PC-3 (cell line): ENCODE measurements at places on chromosomes 16 and 17. TPM values are rescaled to one million over a fixed set of nuclear protein-coding genes. Genes with fewer than 3 reads are reported as not detected.

Gene CDH8
- total RNA-seq, result 1.3 and 5.7 TPM in 2 replicates

DNA sequence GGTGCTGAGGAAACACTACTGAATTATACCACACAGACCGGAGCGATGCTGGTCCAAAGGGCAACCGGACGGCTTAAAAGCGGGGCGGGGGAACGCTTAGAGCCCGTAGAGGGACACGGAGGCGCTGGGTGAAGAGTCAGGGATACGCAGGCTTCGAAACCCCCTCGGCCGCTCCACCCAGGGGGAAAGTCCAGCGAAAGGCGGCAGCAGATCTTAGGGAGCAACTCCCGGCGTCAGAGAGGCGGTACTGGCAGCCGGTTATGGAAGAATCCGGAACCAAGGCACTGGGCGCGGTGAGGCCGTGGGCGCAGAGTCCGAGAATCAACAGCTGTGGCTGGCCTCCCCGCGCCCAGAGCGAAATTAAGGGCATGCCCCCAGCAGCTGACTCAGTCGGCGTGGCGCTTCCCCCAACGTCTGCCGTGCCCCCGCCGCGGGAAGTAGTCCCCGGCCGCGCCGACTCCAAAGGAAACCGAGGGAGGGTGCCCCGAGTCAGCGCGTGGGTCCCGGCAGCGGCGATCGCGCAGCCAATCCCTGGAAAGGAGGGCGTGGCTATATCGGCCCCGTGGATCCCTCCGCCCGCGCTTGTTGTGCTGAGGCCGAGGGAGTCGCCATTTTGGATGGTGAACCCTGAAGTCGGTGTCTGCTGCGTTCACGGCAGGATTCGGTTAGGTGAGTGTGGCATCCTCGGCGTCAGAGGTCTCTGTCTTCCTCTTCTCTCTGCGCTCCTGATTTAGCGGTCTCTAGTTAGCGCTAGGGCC is at the start of gene IST1:
IST1 (plus strand) TSS at position 611 of the 758 bp plus-strand sequence. CDS start 20,110 bp downstream, outside the sequence.
- H3K36me3 ChIP-seq, result no peaks in the 10 kb centered on the region
- peaks cover 13% of the 10 kb centered on the region; the same call in 1 of the 2 replicates for H3K4me1 ChIP-seq
- H3K27ac ChIP-seq, result peak within 1 kb of the TSS; percentile 82
- H3K4me3 ChIP-seq, result peak within 1 kb of the TSS; percentile 100

DNA sequence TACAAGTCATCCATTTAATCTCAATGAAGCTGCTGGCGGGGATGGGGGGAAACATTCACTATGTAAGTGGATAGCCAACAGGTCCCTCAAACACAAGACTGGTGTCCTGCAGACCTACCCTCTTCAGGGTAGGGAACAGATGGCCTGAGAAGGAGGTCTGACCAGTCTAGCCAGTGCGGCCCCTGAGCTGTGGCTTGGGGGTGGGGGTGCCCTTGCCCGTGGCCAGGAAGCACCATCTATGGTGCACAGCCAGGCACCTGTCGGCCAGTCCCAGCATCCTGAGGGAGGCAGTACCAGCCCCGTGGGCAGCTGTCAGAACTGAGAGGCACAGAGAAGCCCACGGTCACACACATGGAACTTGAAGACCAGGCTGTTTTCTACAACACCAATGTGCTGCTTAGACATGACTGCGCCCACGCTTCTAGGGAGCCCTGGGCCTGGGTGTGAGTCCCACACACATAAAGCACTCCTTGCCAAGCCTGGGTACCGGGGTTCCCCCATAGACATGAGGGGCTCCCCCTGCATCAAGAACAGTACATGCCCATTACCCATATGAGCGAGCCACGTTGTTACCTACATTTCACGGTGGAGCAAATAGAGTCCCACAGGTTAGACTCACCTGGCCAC is 40.9 kb downstream of the RMI2 start:
- H3K36me3 ChIP-seq, result no peaks in the 10 kb centered on the region
- no peak for DNase-seq
- no peaks in the 10 kb centered on the region for H3K27me3 ChIP-seq
- no peak overlapping the region for H3K4me3 ChIP-seq
- H3K4me1 ChIP-seq, result no peaks in the 10 kb centered on the region
- no peak overlapping the region for H3K27ac ChIP-seq

Gene CCL5
- total RNA-seq, result not detected in 2 replicates

DNA sequence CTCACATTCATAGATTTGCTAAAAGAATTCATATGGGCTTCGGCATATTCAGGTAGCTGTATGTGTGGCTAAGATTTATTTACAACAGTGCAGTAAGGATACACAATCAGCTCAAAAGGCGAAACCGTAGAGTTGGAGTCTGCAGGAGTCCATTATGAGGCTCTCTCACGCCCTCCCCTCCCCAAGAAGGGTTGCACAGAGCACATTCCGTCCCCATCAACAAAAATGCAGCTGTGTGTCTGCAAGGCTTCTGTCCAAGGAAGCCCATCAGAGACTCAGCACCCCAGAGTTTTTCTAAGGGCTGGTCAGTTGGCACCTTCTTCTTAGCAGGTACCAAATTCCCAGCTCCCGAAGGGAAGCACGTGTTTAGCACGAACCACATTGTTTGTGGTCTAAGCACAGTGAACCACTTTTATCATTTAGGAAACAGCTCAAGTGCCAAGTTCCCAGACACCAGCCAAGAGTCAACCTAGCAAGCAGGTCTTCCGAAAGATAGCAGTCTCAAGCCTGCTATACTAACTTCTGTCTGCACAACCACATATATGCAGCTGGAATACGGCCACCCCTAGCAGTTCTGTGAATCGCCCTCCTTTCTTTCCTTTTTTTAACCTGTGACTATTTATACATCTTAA is 28.5 kb upstream of the MEAK7 start:
- DNase-seq, result no peak
- H3K36me3 ChIP-seq, result no peaks in the 10 kb centered on the region
- no peak overlapping the region for H3K27ac ChIP-seq
- H3K4me1 ChIP-seq, result no peaks in the 10 kb centered on the region
- H3K27me3 ChIP-seq, result no peaks in the 10 kb centered on the region

Gene C16orf89
- total RNA-seq, result not detected in 2 replicates

GRCh38 chr16:81277541-81278080 is 37.2 kb upstream of the GAN start:
- H3K27ac ChIP-seq, result peak overlapping the region; percentile 51
- H3K27me3 ChIP-seq, result no peaks in the 10 kb centered on the region
- peaks cover 18% of the 10 kb centered on the region for H3K4me1 ChIP-seq
- no peak overlapping the region for H3K4me3 ChIP-seq

Gene OR2C1
- not detected in 2 replicates for total RNA-seq

DNA sequence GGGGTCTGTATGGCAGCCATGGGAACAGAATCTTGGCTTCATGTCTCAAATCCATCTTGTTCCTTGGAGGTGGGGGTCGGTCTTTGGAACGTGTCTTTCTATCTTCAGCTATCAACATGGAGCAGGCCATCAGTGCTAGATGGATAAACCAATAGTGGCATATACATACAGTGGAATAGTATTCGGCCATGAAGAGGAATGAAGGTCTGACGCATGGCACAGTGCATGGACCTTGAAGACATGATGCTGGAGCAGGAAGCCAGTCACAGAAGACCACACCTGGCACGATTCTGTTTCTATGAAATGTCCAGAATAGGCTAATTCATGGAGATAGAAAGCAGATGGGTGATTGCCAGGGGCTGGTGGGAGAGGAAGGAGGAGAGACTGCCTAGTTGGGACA is 7.8 kb downstream of the KCNG4 start:
- DNase-seq, result no peak
- H3K27me3 ChIP-seq, result no peaks in the 10 kb centered on the region
- H3K27ac ChIP-seq, result no peak overlapping the region
- H3K4me3 ChIP-seq, result no peak overlapping the region
- H3K4me1 ChIP-seq, result peaks cover 15% of the 10 kb centered on the region

Gene FAM20A
- 0.11 and 0.17 TPM in 2 replicates for total RNA-seq

Gene RCVRN
- total RNA-seq, result not detected in 2 replicates

DNA sequence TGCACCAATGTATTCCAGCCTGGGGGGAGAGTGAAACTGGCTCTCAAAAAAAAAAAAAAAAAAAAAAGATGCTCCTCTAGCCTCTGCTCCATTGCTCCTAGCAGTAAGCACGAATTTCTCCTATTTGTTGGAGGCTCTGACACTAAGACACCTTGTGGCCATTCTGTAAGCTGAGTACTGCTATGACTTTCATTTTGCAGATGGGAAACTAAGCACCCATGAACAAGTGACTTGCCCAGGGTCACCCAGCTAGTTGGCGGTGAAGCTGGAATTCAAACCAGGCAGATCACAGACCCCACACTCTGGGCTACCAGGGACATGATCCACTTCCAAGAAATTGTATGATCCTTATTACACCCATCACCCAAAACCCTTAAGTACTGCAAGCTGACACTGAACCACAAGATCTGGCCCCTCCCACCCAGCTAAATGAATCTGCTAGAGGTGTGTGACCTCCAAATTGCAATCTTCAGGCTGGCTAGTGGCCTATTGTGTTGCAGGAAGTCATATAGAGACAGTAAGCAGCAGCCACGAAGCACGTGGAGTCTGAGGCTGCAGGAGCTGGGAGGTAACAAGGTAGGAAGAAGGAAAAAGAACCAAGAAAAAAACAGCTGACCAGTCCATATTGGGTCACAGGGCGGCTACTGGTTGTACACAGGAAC is 209.4 kb downstream of the XYLT1 start:
- no peaks in the 10 kb centered on the region for H3K27me3 ChIP-seq
- H3K36me3 ChIP-seq, result no peaks in the 10 kb centered on the region
- H3K4me3 ChIP-seq, result no peak overlapping the region
- no peak for DNase-seq
- H3K4me1 ChIP-seq, result no peaks in the 10 kb centered on the region
- H3K27ac ChIP-seq, result no peak overlapping the region

GRCh38 chr17:51617986-51618385 is 357.6 kb downstream of the UTP18 start:
- H3K4me3 ChIP-seq, result no peak overlapping the region
- no peak overlapping the region for H3K27ac ChIP-seq
- H3K4me1 ChIP-seq, result no peaks in the 10 kb centered on the region
- DNase-seq, result no peak

- H3K4me1 ChIP-seq, result no peaks in the 10 kb centered on the region
- no peak for DNase-seq
- no peak overlapping the region for H3K27ac ChIP-seq
- H3K36me3 ChIP-seq, result no peaks in the 10 kb centered on the region
- H3K4me3 ChIP-seq, result no peak overlapping the region
- no peaks in the 10 kb centered on the region for H3K27me3 ChIP-seq
Observed at GRCh38 chr17:76947771-76948170, 79.6 kb downstream of the MGAT5B start.

Gene SLC13A2
- total RNA-seq, result not detected in 2 replicates

Gene KRT31
- total RNA-seq, result not detected in 2 replicates

GRCh38 chr17:45904866-45905265 is 10.5 kb downstream of the MAPT start:
- DNase-seq, result no peak
- H3K4me1 ChIP-seq, result no peaks in the 10 kb centered on the region
- 0 out of 2 replicates have a peak, but pooled peaks cover 12% of the 10 kb centered on the region for H3K27me3 ChIP-seq
- no peak overlapping the region for H3K27ac ChIP-seq

Gene PTX4
- 0.22 and 0.40 TPM in 2 replicates for total RNA-seq

GRCh38 chr17:30557916-30558685 is 80.9 kb downstream of the GOSR1 start:
- H3K4me1 ChIP-seq, result no peaks in the 10 kb centered on the region
- no peak for DNase-seq
- no peaks in the 10 kb centered on the region for H3K36me3 ChIP-seq
- H3K4me3 ChIP-seq, result no peak overlapping the region
- H3K27me3 ChIP-seq, result no peaks in the 10 kb centered on the region
- no peak overlapping the region for H3K27ac ChIP-seq

DNA sequence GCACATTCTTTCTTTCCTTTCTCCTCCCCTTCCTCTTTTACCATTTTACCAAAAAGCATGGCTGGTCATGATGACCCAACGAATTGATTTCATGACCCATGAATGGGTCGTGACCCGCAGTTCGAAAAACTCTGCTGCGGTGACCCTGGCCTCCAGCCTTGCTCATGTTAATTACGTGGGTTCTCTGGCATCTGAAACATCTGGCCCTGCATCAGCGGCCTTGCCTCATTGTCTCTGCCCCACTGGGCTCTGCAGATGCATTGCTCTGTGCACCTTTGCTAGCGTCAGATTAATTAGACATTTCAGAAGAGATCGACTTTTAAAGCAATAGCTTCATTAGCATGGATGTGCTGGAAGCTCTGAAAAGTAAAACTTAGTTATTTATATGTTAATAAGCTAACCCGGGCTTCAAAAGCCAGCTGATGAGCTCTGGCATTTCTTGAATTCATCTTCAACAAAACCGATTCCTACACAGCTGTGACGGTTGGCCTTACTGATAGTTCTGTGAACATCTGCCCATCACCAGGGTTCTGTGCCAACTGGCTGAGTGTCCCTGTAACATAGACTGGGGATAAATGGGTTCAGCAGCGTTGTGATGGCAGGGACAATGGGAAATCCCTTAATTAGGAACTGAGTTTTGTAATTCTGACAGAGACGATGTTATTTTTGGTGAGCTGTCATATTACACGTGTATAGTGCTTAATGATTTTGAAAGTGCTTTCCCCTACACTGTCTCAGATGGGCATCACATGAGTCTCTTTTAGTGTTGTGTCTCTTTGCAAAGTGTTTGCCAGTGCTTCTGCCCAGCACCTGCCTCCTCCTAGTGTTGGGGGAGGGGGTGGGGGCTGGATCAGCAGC is 225.9 kb upstream of the EEF2KMT start:
- DNase-seq, result no peak
- no peak overlapping the region for H3K4me3 ChIP-seq
- H3K27ac ChIP-seq, result no peak overlapping the region
- H3K27me3 ChIP-seq, result no peaks in the 10 kb centered on the region; the same call in 1 of the 2 replicates
- H3K4me1 ChIP-seq, result no peaks in the 10 kb centered on the region
